ENCODE measurements at places on chromosomes 1 and 21. TPM values are rescaled to one million over a fixed set of nuclear protein-coding genes. Genes with fewer than 3 reads are reported as not detected.

Gene RXRG
- total RNA-seq: 4.0 TPM

Gene CELF3
- 1.4 TPM for total RNA-seq

Gene DCDC2B
- total RNA-seq: not detected

Gene ZNF593OS
- not detected for total RNA-seq

Gene MASP2
- not detected for total RNA-seq

Gene ALG14
- 1.5 TPM for total RNA-seq

Gene SIPA1L2
- 31.9 TPM for total RNA-seq

Gene OR6N1
- not detected for total RNA-seq

Gene SLAMF9
- total RNA-seq: not detected

Gene ZNHIT6
- total RNA-seq: 13.6 TPM

Gene RHEX
- 1.4 TPM for total RNA-seq

Gene ZMYND12
- 6.4 TPM for total RNA-seq

Gene S1PR1
- total RNA-seq: 71.5 TPM

Gene AMPD1
- total RNA-seq: not detected

Gene KLHDC7A
- total RNA-seq: 9.9 TPM

- DNase-seq: no peak
These were observed 60.3 kb downstream of the UBE2T start for GRCh38 chr1:202281316-202282024.

DNA sequence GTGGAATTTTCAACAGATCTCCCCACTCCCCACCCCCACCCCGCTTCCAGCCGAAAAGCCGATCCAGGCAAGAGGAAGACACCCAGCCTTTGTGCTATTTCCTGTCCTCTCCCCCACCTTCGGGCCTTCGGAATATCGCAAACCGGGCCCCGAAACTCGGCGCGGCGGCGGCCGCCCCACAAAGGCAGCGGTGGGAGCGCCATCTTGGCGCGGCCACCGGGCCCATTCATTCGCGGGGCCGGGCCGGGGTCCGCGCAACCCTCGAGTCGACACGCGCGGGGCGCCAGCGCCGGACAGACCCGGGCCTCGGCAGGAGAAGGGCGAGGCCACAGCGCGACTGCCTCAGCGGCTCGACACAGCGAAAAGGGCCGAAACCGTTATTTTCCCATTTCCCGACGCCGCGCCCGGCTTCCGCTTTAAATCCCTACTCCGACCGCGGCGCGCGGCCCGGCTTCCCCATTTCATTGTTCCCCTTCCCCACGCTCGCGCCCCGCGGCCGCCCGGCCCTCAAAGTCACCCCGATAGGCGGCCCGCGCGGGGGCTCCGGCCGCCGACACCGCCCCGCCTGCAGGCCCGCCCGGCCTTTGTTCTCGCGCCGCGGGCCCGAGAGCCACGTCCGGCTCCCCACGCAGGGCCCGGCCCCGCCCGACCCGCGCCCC, 911 bp downstream of the GNB1 start:
- peak; percentile 27 for DNase-seq

GRCh38 chr1:181028196-181028595, 5.5 kb upstream of the STX6 start:
- DNase-seq: no peak

GRCh38 chr1:43339584-43340232, 2.1 kb downstream of the MPL start:
- no peak for DNase-seq

DNA sequence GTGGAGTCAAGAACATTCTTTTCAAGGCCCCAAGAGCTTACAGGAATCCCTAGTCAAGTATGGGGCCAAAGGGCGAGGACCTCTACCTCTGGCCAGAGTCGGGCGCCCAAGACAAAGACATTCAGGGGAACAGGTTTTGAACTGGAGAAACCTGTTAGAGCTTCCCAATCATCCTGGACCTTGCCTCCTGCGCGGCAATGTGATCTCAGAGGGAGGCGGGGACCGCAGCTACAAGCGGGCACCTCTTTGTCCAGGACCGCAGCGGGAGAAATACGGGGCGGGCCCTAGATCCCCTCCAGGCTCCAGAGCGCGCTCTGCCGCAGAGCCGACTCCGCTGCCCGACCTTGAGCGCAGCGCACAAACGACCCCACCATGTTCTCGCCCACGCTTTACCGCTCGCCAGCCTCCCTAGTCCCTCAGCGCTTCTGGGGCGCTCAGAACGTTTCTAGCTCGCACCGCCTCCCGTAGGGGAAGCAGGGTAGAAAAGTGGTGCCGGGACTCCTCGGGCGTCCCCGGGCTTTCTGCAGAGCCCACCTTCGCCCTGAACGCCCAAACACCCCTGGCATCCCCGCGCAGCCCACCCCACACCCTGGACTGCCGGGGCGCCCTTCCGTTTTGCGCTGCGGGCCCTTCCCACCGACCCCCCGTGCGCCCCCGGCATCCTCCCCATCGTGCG, 28.1 kb downstream of the RABIF start:
- peak; percentile 56 for DNase-seq

DNA sequence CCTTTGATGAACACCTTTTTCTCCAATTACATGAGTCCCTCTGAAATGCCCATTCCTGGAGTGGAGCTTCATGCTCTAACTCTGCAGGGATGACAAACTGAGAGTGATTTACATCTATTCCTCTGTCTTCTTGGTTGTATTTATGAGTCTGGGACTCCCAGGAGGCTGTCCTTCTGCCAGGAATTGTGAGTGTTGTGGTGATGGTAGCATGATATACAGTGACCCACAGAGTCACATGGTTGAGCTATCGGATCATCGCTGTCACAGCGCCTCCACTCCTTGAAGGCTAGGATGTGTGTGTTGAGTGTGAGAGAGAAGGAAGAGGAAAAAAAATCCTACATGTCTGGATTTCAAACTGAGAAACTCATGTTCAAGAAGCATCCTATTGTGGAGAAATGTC, 163.4 kb upstream of the CACNA1E start:
- DNase-seq: no peak

- no peak for DNase-seq
These were observed 401 bp upstream of the PRUNE1 start for GRCh38 chr1:151007853-151008243.

DNA sequence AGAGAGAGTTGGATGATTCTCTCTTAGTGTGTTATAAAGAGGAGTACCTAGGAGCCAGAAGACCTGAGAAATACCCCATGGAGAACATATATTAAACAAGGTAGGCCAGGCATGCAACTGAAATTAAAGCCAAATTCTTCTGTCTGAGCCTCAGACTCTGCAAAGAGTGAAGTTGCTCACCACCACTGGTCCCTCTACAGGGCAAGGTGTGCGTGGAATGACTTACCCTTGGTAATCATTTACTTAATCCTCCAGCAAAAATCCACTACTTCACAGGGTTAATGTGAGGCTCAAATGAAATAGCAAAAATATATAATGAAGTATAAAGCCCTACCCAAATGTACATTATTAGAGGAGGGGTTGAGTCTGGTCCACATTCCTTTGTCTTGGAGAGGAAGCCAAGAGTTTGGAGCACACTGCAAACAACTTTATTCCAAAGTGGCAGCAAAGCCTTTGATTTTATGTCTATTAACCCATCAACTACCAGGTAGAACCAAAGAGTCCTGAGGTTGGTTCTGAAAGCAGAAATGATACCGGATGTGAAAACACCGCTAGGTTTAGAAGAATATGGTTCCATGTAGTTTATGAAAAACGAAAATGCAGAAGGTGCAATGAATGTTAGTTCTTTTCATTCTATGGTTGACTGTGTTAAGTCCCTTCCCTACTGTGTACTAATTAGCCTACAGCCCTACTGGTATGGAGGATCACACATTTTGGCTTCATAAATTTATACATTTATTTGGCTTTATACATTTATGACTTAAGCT, 8.5 kb downstream of the SSR2 start:
- no peak for DNase-seq

GRCh38 chr1:34781071-34781843, at the start of gene GJB3:
Gene GJB3 (plus strand): TSS chr1:34781214. CDS start chr1:34784763, 3,549 bp downstream.
- DNase-seq: no peak

DNA sequence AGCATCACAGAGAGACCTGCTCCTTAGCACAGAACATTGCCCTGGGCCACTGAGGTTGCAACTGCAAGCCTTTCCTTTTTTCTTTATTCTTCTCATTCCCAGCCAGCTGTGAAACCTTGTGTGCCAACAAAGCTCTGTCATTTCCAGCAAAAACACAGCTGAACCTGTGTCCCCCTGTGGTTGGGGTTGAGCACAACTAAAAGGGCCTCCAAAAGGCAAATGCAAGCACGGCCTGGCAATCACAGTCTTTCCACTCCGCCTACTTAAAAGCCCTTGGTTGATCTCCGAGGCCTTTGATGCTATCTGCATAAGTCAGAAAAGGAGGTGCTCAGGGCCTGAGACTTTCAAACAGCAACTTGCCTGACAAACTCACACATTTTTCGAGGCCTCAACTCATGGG, 32.7 kb downstream of the SUSD4 start:
- no peak for DNase-seq

DNA sequence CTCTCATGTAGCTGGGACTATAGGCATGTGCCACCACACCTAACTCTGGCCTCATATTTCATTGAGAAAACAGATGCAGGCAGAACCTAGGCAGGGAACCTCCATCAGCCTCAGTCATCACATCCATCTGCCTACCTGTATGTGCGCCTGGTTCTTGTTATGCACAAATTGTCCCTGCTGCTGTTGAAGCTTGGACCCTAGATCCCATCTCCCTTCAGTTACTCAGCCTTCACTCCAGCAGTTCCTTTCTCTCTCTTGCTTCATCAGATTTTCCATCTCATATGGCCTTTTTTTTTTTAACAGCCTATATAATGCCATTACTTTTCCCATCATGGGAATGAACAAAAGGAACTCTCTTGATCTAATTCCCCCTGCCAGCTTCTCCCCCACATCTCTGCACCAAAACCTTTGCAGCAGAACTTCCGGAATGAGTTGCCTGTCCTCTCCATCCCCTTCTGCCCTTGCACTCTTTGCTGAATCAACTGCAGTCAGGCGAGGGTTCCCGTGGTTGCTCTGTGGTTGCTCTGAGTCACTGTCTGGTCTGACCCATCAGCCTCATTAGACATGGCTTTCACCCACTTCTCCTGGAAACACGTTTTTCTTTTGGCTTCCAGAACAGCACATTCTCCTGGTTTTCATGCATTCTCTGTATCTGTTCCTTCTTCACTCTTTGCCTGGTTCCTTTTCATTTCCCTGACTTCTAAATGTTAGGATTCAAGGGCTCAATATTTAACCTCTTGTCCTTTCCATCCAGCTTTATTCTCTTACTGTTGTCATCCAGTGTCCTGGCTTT, 41.5 kb downstream of the UBE4B start:
- no peak for DNase-seq

- DNase-seq: no peak
These were observed 9.6 kb upstream of the SIM2 start for GRCh38 chr21:36689324-36689723.

DNA sequence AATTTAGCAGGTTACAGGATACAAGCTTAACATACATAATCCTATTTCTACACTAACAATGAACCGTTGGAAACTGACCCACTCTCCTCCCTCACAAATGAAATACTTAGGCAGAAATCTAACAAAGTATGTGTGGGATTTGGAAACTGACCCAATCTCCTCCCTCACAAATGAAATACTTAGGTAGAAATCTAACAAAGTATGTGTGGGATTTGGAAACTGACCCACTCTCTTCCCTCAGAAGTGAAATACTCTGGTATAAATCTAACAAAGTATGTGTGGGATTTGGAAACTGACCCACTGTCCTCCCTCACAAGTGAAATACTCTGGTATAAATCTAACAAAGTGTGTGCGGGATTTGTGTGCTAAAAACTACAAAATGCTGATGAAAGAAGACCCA, 60.3 kb downstream of the TRAF5 start:
- no peak for DNase-seq

DNA sequence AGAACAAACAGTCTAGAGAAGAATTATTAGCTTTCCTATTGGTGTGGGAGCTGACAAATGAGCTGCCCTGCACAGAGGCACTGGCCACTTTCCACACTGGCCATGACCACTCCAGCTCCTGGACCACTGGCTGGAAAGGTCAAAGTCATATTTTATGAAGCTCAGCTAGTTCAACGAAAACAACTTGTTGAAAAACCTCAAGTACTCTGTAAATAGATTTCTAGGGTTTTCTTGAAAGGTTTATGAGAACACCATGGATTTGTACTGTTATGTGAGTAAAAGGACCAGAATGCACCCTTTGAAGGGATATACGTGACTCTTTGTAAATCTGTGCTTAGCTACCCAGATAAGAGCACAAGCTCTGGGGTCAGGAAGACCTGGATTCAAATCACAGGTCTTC, 54.5 kb upstream of the FGGY start:
- no peak for DNase-seq
